ENCODE measurements at places on chromosomes 2 and 18. TPM values are rescaled to one million over a fixed set of nuclear protein-coding genes. Genes with fewer than 3 reads are reported as not detected.

NAT8 gene
- total RNA-seq, result not detected

EML6 gene
- total RNA-seq, result 2.4 TPM

YES1 gene
- total RNA-seq, result 18.0 TPM

DLX1 gene
- not detected for total RNA-seq

ACOXL gene
- total RNA-seq, result not detected

PIEZO2 gene
- not detected for total RNA-seq

TUBB8B gene
- not detected for total RNA-seq

RIF1 gene
- total RNA-seq, result 59.4 TPM

CD226 gene
- total RNA-seq, result 50.9 TPM

SLC9A2 gene
- total RNA-seq, result not detected

ALPI gene
- total RNA-seq, result not detected

SRD5A2 gene
- total RNA-seq, result not detected

RAPH1 gene
- 0.58 TPM for total RNA-seq
